ENCODE measurements at places on chromosomes 1 and 21.

DNA sequence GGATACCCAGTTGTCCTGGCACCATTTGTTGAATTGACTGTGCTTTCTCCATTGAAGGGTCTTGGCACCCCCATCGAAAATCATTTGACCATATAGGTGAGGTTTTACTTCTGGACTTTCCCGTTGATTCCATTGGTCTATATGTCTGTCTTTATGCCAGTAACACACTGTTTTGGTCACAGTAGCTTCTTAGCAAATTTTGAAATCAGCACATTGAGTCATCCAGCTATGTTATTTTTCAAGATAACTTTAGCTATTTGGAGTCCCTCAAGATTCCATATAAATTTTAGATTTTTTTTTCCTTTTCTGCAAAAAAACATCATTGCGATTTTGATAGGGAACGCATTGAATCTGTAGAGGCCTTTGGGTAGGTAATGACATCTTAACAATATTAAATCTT lies 235.6 kb downstream of the SMYD3 start:
- DNase-seq: no peak

GRCh38 chr1:61936839-61937238 lies 194.6 kb downstream of the PATJ start:
- no peak for DNase-seq

DNA sequence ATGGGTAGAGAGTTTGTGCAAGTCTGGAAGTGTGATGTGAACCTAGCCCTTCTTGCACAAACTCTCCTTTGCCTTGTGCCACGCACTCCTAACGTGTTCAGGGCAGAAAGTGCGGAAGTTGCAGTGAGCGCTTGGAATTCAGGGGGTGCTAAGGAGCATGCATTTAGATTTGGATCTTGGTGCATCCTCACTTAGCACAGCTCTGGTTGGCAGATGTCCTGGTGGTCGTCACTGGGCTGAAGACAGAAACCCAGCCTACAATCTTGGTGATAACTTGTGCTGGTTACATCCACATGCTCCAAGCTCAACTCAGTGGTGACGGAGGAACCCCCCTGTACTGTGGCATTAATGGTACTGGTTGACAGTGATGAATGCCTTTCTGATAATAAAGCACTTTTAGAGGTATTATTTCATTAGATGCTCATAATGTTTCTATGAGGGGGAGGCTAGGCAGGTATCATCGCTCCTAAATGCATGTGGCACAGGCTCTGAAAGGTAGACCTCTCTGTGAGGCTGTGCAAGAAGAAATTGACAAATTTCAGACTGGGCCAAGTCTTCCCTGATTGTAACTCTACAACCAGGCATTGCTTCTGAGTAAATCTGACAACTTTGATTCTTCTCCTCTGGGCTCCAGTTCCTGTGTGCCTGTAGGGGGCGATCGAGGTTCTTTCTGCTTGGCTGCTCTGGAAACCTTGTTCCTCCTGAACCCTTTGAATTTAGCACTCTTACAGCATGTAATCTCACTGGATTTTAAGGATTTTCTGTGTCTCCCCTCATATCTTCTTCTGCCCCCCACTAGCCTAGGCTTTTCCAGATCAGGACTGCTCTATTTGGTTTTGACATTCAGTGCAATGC lies 40.6 kb downstream of the MAPKAPK2 start:
- DNase-seq: peak; percentile 65

DNA sequence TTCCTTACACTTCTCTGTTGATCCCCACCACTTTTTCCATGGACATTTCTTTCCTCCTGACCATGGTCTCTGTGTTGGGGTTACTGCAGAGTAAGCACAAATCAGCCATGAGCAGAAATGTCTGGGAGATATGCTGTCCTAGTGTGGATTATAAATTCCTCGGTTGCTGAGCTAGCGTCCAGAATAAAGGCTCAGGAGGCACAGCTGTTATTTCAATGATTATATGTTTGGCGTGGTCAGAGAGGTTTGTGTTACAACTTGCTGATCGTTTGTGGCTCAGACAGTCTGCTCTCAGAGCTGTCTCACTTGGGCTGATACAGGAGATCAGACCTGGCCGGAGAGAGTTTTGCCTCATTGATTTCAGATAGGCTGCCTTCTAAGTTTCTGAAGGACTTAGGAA lies 37.5 kb upstream of the LAMC2 start:
- DNase-seq: no peak

GRCh38 chr1:30872033-30872947 lies 36.3 kb downstream of the SDC3 start:
- no peak for DNase-seq

GRCh38 chr1:11059155-11059967 lies 457 bp downstream of the SRM start:
- DNase-seq: no peak

- DNase-seq: no peak
Measured at GRCh38 chr1:208423526-208423925, 179.3 kb upstream of the PLXNA2 start.

DNA sequence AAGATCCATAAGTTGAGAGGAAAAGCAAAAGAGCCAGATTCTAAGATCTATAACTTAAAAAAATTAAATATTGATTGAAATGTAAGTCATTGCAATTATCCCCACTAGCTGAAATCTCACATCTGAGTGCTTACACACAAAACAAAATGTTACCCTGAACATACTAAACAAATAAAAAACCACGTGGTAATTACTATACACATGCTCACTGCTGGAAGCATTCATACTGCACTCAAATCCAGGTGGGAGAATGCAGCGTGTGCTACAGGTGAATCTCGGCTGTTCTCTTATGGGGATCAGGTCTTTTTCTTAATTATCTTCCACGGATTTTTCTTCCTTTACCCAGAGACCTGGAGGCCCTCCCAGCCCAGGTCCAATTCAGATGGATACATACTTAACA lies 74.3 kb downstream of the SDC3 start:
- no peak for DNase-seq

- no peak for DNase-seq
Measured at GRCh38 chr1:5376538-5377247, 615.5 kb downstream of the NPHP4 start.

- DNase-seq: peak; percentile 58
Measured at GRCh38 chr21:42833439-42833815, 45.9 kb downstream of the WDR4 start.

GRCh38 chr1:55443175-55443915 lies 228.2 kb upstream of the USP24 start:
- no peak for DNase-seq

- DNase-seq: no peak
Measured at GRCh38 chr1:216812966-216813365, 89.7 kb upstream of the ESRRG start.

DNA sequence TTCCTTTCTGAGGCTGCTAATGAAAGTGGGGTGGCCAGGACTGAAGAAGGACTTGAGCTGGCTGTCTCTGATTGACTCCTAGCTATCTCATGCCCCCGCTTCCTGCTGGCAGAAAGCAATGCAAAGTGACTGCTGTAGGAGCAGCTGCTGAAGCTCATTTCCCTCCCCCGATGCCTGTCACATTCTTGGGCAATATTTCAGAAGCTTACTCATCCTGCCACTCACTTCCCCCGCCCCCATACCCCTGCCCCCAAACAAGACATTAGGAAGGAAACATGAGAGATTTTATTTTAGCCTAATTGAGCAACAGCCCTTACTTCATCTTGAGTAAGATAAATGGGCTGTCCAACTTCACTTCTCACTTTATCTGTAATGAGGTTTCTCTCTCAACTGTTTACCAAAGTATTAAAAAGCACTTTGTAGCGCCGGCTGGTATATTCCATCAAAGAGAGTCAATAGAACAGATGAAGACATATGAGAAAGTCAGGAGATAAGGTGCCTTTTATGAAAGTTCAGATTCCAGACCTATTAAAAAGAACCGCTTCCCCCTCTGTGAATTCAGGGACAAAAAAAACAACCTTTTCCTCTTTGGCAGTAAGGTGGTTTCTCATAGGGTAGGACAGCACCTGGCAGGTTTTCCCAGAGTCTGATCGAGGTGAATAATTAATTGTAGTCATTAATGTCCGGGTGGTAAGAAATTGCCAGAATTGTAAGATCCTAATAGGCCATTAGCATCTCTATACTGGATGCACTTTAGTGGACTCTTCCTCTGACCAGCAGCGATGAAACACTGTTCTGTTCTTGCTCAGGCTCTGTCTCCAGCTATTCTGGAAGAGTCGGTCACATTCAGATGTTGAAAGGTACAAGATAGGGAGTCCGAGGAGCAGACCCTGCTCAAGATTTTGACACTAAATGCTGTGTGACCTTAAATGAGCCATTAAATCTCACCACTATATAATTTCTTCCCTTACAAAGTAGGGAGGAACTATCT lies 70.2 kb downstream of the SH3GLB1 start:
- peak; percentile 53 for DNase-seq

- no peak for DNase-seq
Measured at GRCh38 chr21:42705346-42705745, 51.9 kb downstream of the PDE9A start.

DNA sequence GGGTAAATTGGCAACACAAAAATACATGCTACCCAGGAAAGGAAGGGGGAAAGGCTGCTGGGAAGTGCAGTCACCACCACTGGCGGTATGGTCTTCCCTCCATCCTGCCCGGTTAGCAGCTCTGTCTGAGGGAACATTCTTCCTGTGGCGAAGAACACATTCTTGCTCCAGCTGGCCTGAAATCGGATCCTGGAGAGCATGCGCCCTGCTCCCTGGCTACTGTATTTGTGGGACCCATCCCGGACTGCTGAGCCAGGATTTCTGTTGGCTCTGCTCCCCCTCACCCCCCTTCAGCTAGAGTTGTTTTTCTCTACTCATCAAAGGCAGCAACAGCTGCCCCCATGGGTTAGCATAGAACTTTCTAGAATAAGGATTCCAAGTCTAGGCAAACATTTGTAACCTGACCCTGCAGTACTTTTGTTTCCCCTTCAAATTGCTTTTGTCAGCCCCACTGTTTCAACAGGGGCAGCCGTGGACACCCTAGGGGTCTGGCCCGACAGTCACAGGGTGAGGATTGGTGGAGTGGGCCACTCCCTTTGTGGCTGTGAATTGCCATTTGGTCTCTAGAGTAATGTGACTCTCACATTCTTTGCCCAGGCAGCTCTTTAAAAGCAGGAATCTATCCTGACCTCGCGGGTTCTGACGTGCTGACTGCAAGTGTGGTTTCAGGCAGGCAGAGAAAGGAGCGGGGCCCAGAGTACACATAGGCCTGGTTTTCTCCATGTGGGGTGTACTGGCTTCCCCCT lies 157.7 kb downstream of the TOMM20 start:
- no peak for DNase-seq

- no peak for DNase-seq
Measured at GRCh38 chr1:47870480-47870879, 126.7 kb downstream of the TRABD2B start.

DNA sequence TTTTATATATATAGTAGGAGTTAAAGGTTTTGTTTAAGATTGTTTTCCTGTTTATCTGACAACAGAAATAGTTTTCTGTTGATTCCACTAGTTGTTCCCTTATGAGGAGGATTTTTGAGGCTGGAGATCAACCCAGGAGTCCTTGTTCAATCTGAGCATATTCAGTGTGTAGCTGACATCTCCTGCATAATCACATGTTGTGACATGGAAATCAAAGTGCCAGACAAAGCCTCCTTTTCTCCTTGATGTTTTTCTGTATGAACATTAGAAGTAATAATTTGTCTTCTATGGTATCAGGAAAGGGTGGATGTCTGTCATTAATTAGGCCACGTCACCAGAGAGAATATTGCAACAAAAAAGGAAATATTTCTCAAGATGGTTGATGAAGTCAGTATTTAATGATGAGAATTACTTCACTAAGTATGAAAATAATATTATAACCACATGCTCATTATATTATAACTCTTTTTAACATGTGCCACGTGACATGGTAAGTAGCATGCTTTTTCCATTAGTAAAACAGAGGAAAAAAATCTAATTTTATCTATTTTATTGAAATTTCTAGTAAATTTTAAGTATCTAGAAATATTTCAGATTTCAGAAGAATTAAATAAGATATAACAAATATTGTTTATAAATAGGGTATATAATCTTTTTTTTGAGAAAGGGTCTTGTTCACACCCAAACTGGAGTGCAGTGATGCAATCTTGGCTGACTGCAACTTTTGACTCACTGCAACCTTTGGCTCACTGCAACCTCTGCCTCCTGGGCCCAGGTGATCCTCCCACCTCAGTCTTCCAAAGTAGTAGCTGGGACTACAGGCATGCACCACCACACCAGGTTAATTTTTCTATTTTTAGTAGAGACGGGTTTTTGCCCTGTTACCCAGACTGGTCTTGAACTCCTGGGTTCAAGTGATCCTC lies 223.5 kb downstream of the HMCN1 start:
- no peak for DNase-seq

DNA sequence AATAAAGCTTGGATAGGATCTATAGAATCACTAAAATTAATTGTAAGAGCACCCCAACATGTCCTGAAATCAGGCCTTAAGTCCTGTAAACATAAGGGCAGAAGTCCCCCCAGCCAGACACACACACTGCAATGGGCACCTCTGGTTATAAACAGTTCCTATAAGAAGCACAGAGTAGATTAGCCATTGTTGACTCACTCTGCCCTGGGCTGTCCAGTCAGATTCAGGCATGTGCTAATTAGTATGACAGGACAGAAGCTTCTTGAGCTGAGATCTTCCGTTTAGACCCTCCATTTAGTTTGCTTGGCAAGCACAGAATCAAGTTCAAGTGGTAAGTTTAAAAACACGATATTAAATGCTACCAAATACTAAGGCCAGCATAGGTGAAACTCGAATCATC lies 11.8 kb upstream of the DENND1B start:
- DNase-seq: no peak

DNA sequence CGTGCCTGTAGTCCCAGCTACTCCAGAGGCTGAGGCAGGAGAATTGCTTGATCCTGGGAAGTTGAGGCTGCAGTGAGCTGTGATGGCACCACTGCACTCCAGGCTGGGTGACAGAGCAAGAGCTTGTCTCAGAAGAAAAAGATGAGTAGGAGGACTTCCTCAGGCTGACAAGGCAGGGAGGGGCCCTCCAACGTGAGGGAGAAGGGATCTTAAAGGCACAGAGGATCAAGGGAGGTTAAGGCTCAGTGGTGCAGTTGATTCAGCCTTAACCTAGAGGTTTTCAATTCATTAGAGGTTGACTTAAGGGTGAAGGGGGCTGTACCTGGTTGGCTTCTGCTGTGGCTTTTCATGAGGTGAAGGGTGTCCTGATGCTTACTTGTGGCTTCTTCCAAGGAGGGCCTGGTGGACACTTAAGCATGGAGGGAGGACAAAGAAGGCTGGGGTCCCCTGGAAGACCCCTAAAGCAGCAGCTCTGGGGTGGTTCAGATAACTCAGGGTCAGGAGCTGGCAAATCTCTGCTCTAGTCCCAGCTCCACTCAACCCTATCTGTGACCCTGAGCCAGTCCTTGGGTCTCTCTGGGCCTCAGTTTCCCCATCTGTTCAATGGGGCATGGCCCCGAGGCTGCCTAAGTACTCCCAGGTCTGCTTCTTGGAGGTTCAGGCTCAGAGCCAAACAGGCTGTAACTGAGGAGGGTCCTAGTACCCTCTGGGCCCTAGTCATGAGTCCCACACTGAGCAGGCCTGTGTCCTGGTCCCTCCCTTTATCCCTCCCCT lies 6.3 kb downstream of the EXTL1 start:
- no peak for DNase-seq

DNA sequence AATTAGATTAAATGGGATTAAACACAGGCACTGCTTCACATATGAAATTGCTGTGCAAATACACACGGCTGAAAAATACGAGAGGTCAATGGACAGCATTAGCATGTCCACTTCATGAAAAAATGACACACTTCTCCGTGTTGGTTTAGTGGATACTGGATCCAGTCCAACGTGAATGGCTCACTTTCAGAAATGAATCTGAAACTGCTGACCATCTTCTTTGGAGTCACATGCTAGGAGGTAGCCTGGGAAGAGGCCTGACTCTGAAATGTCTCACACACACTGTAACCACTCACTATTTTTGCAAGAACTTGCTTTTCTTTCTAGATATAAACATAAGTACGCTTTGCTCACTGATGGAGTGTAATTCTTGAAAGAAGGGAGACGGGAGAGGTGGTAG lies 127.3 kb downstream of the HLCS start:
- DNase-seq: no peak

All from stimulated activated CD4-positive, alpha-beta T cell treated with anti-CD3 and anti-CD28 coated beads, Interleukin-15, amount 100 ng/mL, for 48 hours (primary cell).